ENCODE measurements at places on chromosomes 2 and 18.

- DNase-seq = no peak
These were observed 89.3 kb upstream of the SMAD2 start for GRCh38 chr18:48019557-48020325.

DNA sequence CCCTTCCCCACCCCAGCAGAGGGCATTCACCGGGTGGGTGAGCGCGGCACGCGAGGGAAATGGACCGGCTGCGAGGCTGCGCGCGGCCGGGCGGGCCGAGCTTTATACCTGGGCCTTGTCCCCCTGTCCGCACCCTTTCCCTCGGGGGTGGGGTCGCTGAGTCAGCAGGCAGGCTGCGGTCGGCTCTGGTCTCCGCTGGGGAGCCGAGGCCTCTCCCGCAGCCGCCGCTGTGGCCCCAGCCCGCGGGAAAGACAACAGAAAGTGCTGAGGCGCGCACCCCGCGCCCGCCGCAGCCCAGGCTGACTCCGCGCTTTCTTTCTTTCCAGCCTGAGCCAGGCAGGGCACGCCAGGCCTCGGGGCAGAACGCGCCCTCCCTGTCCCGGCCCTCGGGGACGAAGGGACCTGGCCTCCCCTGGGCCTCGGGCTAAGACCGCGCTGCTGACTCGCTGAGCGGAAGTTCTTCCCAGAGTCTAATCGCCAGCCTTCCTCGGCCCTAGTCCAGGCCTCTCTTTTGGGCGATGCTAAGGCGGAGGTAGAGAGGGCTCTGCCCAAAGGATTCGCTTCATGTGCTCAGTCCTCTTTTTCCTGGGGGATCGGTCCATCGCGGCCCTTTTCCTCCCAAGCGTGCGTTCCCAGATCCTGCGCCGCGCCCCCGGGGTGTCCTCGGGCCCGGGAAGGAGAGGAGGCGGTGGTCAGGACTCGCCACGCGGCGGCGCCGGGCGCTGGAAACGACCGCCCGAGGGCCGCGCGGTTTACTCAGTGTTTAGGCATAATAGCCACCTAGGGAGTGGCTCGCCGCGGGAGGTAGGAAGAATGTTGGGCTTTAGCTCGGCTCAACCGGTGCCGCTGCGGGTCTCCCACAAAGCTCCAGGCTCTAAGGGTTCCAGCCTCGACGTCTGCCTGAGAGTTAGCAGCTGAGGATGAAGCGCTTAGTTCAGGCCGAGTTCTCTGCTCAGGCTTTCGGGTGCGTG lies at the start of gene CRYBA2:
CRYBA2 (minus strand) TSS at position 78 of the 971 bp plus-strand sequence. CDS start 246 bp downstream, outside the sequence.
- DNase-seq = no peak

- DNase-seq = no peak
These were observed 335.6 kb upstream of the ID2 start for GRCh38 chr2:8346208-8346607.

DNA sequence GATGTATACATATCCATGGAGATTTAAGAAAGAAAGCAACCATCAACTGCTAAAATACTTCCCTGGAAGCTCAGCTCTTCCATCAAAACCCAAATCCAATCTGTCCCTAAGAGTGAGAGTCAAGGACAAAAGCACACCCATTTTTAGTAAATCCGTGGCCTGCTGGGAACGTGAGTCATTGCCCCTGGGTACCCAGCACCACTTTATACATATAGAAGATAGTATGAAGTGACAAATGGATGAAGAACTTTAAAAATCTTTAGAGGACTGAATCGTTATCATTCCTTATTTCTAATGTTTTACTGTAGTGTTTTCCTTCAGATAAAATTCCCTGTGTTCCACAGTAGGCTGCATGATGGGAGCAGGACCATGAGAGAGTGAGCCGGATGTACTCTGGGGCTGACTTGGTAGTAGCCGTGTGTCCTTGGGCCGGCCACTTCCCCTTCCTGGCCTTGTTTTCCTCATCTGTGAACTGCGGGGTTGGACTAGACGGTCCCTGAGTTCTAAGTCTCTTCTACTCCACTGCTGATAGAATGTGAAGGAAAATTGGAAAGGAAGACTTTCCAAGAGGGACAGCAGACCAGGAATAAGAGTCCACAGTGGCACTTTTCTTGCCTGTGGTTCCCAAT lies 28.5 kb upstream of the CEP68 start:
- DNase-seq = no peak

DNA sequence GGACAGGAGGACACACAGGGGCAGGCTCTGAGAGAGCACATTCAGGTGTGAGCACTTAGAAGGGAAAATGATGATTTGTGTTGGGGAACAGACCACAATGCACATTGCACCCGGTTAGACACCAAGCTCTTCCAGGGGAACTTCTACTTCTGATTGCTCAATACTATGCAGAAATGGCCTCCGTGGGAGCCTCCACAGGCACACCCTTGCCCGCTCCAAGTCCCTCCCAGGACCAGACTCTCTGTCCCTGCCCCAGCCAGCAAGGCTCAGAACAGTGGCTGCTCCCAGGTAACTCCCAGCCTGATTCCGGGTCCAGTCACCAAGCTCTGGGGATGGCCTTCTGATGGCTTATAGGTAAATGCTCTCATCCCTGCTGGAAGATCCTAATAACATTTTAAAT lies 56.2 kb downstream of the BCL2L11 start:
- DNase-seq = no peak
